ENCODE measurements at places on chromosomes 3 and 15.

- no peak for DNase-seq
Measured at GRCh38 chr3:14485981-14486380, 54.2 kb downstream of the GRIP2 start.

DNA sequence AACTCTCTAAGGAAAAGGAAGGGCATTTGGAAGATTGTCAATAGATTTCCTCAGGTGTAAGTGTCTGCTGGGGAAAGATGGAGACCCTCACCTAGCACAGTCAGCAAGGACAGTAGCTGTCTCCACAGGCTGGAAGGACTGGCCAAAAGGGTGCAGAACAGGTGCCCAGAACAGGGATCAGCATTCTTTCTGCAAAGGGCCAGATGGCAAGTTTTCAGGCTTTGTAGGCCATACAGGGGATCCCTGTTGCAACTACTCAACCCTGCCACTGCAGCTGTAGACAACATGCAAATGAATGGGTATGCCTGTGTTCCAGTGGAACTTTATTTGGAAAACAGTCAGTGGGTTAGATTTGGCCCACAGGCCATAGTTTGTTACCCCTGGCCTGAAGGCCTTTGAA, 8.1 kb downstream of the AGBL1 start:
- no peak for DNase-seq

DNA sequence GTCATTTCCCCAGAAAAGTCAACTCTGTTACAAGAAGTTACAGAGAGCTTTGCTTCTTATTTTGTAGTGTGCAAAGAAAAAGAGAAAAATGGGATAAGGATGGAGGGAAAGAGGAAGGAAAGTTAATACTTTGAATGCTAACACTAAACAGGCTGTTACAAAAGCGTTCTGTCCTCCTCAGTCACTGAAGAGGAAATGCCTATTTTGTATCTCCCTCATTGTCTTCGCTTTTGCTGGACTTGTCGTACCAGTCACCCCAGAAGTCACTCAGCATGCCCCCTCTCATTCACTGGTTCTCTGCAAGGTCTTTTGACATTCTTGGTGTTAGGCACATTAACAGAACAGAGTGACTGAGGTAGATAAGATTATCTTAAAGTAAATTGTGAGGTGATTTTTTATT, 129.6 kb downstream of the ALCAM start:
- no peak for DNase-seq

DNA sequence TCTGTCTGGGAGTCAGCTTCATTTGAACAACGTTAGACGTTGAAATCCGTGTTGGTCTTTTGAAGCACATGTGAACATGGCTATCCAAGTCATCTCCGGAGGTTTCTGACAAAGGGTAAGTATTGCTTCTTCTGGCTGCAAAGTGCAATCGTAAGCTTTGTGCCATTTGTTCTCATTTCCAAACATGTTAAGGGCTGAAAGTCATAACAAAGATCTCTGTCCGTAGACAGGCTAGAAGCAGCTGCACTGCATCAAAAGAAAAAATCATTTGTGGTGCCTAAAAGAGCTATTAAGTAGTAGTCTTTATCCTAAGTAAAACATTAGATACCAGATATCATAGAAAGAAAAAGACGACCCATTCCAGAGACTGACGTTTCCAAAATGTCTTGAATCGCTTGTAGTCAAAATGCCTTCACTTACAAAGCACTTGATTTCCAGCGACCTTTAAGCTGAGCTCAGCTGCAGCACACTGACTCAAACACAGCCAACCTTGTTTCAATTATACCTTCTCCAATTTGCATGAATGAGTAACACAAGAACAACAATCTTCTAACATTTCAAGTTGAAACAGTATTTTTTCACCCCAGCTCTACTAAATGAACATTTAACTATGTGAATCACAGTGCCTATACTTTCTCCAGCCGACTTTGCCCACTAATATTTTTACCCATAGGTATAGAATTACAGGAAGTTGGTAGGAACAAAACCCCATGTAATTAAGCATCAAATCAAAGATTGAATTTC, 76.6 kb downstream of the NEDD4 start:
- no peak for DNase-seq

DNA sequence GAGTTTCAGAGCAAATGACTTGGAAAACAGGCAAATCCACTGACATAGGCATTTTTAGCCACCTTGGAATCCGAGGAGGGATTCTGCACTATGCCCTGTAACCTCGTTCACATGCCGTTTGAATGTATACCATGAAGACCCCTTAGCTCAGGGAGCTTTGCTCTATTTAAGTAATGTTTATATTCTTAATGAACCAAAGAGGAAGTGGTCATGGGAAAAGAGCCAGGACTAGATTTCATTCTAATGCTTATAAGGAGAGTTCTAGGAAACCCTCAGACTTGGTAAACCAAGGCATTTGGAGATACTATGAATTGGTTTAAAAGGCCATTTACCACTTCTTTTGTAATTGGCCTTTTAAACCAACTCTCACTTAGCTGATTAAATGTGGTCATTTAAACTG, 178.9 kb downstream of the IGF1R start:
- DNase-seq: no peak

GRCh38 chr15:88620995-88621772, at the start of gene AEN:
AEN (plus strand) TSS chr15:88621340; CDS start chr15:88626210, 4,870 bp downstream.
- DNase-seq: peak; percentile 96

DNA sequence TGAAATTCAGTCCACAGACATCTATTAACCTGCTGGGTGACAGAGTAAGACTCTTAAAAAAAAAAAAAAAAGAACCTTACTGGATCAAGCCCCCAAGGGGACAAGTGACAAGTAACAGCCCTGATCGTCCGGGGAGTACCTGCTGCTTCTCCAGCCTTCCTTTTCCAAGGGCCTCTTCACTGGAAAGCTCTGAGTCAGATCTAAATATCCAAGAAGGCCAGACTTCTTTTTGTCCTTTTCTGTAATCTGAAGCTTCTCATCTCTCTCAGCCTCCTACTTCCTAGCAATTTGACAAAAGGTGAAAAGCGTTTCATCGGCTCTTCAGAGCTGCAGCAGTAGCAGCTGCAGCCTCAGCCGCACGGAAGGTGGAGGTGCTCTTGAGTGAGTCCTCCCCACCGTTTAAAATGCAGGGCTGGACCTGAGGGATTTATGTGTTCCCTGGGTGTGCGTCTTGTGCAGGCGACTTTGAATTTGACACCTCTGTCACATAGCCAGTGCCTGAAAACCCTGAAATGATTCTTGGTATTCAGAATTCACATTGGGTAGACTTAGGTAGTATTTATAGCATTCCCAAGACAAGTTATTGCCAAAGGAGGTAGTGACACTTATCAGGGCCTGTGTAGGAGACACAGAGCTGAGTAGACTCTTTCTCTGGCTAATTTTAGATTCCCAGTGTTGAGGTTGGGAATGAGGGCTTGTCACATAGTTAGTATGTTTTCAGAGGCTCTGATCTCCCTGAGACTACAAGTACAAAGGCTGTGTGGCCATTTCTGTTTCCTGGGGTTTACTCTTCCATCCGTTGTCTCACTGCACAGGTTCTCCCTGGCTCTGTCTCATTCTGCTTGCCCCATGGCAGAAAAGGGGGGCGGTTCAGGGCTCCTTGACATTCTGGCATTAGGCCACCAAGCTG, 291.2 kb upstream of the C2CD4B start:
- DNase-seq: no peak

DNA sequence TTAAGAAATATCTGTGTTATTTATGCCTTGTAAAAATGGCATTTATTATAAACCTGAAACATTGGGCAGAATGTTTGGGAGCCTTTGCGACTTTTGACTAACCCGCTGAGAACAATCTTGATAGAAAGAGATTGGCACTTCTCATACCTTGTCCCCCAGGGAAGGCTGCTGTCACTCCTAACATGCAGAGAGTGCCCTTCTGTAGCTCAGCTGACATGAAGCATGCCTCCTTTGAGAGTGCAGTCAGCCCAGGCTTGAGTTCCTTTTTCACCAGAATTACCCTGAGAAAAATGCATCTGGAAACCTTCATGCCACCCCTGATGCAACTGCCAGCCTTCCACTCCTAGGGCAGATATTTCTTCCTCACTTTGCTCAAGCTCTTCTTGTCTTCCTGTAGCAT, 569.2 kb upstream of the ARPP21 start:
- no peak for DNase-seq

DNA sequence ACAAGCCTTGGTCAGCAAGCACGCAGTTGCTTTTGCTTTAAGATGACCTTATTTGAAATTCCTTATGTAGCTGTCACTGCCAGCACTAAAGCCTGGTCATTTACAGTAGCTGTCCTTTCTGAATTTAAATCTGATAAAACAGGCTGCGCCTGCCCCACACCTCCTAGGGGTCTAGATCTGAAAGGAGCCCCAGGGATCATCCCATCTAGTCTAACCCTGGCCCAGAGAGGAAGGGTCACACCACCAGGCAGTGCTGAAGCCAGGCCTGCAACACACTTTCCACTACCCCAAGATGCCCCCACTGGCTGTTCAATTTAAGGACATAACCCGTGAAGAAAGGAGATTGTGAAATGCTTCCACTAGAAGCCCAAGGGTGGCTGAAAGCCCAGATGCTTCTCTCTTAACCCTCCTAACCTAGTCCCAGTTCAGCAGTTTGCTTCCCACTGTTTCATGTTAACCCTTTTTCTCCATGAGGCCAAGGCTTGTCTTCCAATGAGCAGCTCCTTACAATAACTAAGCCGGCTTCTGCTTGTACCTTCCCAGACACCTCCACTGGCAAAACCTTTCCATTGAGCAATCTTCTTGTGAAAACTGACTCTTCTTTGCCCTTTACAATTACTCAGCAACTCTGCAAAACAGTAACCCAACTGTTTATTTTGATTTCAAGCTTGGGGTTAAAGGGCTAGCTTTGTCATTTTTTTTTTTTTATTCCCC, 198.9 kb upstream of the LPP start:
- no peak for DNase-seq

DNA sequence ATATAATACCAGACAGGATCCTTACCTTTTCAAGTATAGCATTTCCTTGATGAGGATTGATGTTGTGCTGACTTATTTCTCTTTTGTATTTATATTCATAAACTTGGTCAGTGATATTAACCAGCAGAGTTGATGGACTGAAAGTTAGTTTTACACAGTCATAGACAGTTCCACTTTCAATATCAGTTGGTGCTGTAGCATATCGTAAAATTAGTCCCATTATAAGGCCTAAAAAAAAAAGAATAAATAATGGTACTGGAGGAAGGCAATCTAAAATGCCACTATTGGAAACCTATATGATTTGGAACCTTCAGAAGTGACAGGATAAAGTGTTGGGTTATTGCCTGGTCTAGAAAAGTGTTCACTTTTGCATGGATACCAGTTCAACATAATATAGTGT, 16.3 kb downstream of the SLC9A9 start:
- no peak for DNase-seq

DNA sequence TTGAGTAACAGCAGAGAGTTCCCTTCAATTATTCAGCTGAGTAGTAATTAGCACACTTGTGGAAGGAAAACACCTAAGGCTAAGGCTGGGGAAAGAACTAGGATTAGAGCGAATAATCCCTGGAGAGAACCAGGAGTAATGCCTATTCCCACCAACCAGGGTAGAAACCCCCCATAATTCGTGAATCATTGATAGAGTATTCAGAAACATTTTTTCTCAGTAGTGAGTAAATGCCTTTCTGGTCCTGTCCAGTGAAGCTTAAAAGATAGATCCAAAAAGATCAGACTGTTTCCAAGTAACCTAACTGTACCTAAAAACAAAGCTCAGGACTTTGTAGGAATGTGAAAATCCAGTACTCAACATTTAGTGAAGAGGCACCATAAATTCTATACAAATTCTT, 71.2 kb downstream of the DGKG start:
- DNase-seq: no peak

DNA sequence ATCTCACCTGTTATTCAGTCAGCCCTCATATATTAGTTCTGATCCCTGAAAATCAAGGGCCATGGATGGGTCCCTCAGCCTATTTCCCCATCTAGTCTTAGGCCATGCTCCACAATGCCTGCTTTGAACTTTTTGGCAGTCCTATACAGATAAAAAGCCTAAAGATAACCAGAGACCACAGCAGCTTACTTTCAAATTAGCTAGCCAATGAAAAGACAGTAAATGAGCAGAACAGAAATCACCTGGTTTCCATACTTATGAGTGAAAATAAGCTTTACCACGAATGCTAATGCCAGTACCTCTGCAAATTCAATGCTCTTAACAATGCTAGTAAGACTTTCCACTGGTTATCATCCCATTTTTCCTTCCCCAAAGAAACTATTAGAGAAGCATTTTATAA, 141.6 kb upstream of the SPRED1 start:
- no peak for DNase-seq

- DNase-seq: no peak
Measured at GRCh38 chr15:71374607-71375352, 259.5 kb downstream of the THSD4 start.

DNA sequence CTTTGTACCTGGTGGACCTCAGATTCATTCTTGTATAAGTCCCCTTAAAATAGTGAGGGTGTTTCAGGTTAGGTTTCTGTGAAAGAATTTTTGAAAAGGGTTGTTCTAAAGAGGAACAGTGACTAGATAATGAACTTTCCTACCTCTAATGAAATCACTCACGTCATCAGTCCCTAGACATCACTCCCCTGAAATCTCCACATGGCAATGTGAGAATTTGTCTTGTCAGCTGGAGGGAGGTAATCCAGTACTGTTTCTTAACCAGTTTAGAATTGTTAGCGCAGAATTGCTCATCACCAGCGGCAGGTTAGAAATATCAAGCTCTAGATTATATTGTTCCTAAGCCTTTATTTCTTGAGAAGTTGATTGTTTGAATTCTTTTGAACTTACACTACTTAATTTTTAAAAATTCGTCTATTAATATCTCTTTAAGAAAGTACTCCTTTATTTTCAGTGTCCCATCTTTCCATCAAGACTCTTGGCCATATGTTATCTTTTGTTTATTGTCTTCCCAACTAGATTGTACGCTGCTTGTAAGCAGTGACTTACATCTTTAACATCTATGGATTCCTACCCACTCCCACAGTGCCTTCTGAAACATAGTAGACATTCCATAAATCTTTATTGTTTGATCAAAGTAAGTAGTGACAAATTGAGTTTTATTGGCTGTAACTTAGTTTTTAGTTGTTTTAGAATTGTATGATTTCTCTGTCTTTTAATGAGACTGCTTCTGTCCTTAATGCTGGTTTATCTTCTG, 52.8 kb downstream of the RASA2 start:
- no peak for DNase-seq

GRCh38 chr3:42539871-42540714, 37.6 kb downstream of the VIPR1 start:
- peak; percentile 67 for DNase-seq

DNA sequence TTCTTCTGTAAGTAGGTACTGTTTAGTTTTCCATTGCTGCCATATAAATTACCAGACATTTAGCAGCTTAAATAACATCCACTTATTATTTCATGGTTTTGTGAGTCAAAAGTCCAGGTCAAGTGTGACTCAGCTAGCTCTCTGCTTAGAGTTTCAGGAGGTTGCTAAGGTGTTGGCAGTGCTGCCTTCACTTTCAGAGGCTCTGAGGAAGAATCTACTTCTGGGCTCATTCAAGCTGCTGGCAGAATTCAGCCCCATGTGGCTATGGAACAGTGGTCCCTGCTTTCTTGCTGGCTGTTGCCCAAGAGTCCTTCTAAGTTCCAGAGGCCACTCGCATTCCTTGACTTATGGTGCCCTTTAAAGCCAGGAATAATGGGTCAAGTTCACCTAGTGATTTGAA, 4.5 kb downstream of the CFAP44 start:
- DNase-seq: no peak

Data from stimulated activated CD4-positive, alpha-beta T cell treated with anti-CD3 and anti-CD28 coated beads, Interleukin-4, amount 100 ng/mL, for 24 hours (primary cell).